Activated CD4-positive, alpha-beta T cell treated with anti-CD3 and anti-CD28 coated beads for 24 hours (primary cell): ENCODE measurements at places on chromosomes 7 and 10.

GRCh38 chr10:50604049-50604640 is 19.6 kb downstream of the SGMS1 start:
- no peak for DNase-seq

GRCh38 chr7:157837047-157837446 is 500.2 kb downstream of the DNAJB6 start:
- DNase-seq: no peak

GRCh38 chr7:82051601-82052000 is 281.8 kb upstream of the HGF start:
- DNase-seq: no peak

DNA sequence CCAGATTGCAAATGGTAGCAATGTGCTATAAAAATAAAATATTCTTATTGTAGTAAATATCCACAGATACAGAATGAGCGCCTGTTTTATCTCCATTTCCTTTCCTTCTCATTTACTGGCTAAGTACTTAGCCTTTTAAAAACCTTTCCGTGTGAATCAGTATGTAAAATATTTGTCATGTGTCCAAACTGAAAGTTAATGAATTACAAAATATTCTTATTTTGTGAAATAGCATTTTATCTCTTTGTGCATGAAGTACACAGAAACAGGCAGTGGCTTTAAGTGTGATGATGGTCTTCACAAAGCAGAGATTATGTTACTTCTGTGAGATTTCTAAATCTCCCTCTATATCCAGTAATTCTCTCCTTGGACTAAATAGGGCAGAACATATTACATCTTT is 56.7 kb upstream of the KIAA1217 start:
- no peak for DNase-seq

- DNase-seq: peak; percentile 34
Observed at GRCh38 chr10:70232155-70232858, 922 bp downstream of the PPA1 start.

GRCh38 chr7:13036256-13036780 is 348.9 kb downstream of the ARL4A start:
- no peak for DNase-seq

- no peak for DNase-seq
Observed at GRCh38 chr7:145269418-145270161, 433.7 kb upstream of the TPK1 start.

DNA sequence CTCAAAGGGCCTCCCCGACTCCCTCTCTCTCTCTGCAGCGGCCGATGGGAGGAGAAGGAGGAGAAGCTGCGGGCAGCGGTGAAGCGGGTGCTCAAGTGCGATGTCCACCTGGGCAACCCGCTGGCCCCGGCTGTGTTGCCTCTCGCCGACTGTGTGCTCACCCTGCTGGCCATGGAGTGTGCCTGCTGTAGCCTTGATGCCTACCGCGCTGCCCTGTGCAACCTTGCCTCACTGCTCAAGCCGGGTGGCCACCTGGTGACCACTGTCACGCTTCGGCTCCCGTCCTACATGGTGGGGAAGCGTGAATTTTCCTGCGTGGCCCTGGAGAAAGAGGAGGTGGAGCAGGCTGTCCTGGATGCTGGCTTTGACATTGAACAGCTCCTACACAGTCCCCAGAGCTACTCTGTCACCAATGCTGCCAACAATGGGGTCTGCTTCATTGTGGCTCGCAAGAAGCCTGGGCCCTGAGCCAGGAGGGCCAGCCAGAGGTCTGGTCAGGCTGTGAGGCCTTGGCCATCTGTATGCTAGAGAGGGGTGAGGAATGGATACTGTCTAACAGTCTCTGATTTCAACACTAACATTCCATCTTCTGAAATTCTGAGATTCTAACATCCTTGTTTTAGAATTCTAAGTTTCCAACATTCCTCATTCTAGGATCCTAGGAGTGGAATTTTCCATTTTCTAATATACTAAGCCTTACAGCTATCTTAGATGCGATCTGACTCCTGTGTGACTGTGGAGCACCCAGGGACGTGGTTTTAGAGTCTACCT is 3.6 kb downstream of the INMT start:
- no peak for DNase-seq

DNA sequence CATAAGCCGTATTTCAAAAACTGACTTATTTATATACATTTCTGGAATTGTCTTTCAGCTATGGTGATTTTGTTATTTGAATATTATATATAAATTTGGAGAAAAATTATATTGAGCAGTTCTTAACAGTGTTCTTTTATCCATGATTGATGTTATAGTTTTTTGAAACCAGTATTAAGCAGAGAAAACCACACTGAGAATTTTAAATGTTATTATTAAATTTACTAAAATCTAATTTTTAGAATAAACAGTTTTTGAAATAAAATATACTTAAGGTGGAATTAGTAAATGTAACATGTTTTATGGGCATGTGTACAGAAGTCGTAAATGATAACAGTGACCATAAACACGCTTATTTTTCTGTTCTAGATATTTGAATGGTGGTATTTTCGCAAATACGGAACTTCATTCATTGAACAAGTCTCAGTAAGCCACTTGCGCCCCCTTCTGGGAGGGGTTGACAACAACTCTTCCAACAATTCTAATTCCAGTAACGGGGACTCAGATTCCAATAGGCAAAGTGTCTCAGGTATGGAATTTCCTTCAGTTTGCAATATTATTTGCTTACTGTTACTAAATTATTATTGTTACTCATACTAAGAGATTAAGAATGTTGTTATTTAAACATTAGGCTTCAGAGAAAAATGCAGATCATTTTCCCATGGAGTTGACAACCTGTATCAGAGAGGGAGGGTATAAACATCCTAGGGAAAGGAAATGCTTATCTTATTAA is 166.1 kb downstream of the ST7 start:
- DNase-seq: peak; percentile 71

DNA sequence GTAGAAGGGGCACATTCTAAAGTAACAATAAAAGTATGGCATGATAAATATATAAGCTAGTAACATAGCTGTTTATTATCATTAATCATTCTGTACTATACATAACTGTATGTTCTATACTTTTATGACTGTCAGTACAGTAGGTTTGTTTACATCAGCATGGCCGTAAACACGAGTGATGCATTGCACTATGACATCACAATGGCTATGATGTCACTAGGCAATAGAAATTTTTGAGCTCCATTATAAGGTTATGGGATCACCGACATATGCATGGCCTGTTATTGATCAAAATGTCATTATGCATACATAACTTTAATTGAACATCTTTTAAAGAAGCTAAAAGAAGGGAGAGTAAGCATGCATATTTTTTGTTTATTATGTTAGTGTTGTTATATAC is 200.1 kb upstream of the SHH start:
- no peak for DNase-seq
